ENCODE measurements at places on chromosomes 4 and X.

DNA sequence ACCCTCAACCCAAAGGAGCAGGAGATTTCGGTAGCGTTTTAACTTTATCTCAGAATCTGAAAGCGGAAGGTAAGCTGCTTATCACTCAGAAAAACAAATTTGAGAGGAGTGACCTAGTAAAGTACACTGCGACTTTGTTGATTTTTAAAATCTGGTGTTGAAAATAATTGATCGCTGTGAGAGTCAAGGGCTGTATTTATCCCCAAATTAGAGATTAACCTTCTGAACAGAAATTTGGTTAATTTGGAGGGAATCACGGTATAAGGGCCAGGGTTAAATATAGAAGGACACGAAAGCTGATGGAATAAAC lies 212 bp downstream of the CLCN4 start:
- no peak for DNase-seq

- no peak for DNase-seq
Observed at GRCh38 chr4:88865046-88865445, 167.4 kb upstream of the NAP1L5 start.

DNA sequence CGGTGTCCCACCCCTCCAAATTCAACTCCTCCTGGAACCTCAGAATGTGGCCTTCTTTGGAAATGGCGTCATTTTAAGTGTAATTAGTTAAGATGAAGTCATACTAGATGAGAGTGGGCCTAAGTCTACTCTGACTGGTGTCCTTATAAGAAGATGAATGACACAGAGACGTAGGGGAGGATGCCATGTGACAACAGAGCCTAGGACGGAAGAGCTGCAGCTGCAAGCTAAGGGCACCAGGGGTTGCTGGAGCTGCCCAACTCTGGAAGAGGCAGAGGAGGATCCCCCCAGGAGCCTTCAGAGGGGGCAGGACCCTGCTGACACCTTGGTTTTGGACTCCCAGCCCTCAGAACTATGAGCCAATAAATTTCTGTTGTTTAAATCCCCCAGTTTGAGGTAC lies 115.1 kb downstream of the STK32B start:
- DNase-seq, result no peak

- DNase-seq, result no peak
Observed at GRCh38 chr4:41299486-41299885, 42.8 kb downstream of the UCHL1 start.

- no peak for DNase-seq
Observed at GRCh38 chr4:81504112-81505003, 32.7 kb upstream of the RASGEF1B start.

DNA sequence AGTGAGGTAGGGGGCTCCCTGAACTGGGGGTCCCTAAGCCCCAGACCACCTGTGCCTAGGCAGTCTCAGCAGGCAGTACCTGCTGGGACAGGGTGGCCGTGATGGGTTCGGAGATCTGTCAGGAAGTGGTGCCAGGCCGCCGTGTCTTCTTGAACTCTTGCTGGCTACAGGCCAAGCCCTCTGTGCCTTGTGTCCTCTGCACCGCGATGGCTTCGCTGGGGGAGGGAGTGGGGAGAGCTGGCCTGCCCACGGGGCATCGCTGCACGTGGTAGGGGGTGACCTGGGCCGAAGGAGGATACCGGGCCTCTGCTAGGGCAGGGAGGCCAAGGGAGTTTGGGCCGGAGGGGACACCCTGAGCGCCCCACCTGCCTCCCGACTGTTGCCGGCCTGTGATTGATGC lies 96.7 kb upstream of the NKX1-1 start:
- DNase-seq, result no peak

DNA sequence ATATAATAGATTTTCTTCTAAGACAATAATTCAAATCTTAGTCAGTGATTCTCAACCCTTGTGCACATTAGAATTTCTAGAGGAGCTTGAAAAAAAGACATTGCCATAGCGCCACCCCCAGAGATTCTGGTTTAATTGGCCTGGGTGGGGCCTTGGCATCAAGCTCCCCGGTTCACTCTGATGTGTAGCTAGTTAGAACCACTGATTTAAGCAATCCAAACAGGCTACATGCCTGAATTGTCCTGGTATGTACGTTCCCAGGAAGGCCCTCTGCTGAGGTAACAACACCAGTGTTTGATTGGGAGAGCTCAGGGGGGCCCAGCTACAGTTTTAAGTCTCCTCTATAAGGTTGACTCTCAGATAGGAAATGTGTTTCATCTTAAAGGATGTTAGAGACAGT lies 1.3 kb upstream of the ATP10D start:
- DNase-seq, result no peak

DNA sequence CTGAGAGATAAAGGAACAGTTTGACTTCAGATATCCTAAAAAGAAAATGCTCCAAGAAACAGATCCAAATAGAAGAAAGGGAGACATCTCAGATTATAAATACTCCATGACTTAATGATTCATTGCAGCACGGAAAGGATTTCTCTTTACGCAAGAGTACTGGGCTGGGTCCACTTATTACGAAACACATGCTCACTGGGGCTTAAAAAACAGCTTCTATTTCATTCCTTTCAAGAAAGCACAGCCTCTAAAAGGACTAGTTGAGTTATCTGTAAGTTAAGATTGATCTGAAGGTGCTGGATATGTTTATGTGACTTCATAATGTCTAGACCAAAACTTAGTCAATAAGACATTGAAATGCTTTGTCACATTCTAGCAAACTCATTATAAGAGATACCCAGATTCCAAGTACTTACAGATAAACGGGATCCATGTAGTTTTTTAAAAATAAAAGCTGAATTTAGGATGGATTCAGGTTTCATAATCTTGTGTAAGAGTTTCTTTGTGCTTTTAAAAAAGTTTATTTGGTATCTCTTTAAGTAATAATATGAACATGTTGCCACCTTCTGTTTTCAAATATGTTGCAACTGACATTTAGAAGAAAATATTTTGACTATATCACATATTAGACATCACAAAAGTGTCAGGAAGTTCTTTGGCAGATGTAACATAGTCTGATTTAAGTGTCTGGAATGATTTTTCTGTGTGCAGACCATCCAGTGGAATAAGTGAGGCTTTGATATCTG lies 109.5 kb upstream of the MYOZ2 start:
- no peak for DNase-seq

- no peak for DNase-seq
Observed at GRCh38 chr4:169136796-169137557, 126.9 kb upstream of the CBR4 start.

DNA sequence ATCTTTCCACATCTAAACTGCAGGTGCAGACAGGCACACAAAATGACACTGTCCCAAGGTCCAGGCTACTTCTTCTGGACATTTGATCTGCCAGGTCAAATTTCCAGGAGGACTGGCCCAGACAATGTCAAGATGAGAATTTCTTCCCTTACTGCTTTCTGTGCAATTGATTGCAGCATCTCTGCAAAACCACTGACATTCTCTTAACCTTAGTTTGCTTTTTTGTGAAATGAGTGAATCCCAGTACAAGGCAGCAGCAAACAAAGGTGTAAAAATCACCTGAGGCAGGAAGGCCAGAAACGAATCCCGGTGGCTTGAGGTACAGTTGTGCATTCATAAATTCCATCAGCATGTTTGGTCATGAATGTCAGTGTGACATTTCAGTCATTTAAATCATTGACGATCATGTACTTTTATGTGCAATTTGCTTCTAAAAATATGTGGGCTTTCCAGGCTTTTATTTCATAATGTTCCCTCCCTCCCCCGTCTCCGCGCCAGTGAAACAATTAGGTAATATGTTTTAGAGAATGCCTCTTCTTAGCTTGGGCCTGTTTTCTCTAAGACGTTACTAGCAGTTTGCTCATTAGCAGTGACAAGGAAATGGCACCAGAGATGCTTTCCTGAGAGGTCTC lies 39.1 kb downstream of the NHS start:
- DNase-seq, result no peak

- no peak for DNase-seq
Observed at GRCh38 chr4:38131371-38132091, 171.3 kb downstream of the PTTG2 start.

GRCh38 chrX:134732152-134732551 lies 73.9 kb upstream of the PLAC1 start:
- no peak for DNase-seq

DNA sequence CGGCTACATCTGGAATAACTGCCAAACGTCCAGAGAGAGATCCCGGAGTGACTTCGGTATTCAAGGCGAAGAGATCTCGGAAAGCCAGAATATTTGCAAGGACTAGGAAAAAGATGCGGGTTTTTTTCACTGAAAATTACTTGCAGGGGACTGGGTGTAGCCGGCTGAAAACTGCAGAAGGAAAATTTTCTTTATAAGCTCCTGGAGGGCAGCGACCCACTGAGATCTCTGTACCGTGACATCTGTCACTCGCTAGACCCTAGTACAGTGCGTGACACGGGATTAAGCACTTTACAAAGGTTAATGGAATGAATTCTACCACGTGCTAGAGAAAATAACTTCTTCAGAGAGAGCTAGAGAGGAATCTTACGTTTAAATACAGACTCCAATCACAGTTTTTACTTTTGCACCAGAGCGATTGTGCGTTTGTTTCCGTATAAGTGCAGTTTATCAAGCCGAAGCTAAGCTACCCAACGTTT lies 1.1 kb upstream of the LCORL start:
- DNase-seq, result no peak

- no peak for DNase-seq
Observed at GRCh38 chr4:158459085-158459820, 62.4 kb upstream of the RXFP1 start.

DNA sequence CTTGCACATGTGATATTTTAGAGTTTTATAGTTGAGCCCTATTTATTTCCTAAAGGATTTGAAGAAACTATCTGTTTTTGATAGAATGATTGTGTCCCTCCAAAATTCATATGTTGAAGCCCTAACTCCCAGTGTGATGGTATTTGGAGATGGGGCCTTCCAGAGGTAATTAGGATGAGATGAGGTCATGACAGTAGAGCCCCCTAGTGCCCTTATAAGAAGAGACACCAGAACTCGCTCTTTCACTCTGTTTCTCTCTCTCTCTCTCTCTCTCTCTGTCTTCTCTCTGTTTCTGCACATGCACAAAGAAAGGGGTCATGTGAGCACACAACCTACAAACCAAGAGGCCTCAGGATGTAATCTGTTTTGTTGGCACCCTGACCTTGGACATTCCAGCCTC lies 921.9 kb upstream of the DIAPH2 start:
- DNase-seq, result no peak

- no peak for DNase-seq
Observed at GRCh38 chr4:65918872-65919271, 248.6 kb upstream of the EPHA5 start.

DNA sequence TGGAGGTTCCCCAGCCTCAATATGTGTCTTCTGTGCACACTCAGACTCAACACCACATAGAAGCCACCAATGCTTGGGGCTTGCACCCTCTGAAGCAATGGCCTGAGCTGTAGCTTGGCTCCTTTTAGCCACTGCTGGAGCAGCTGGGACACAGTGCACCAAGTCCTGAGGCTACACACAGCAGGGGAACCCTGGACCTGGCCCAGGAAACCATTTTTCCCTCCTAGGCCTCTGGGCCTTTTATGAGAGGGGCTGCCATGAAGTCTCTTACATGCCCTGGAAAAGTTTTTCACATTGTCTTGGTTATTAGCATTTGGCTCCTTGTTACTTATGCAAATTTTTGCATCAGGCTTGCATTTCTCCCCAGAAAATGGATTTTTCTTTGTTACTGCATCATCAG lies 306.2 kb downstream of the CPXCR1 start:
- no peak for DNase-seq

DNA sequence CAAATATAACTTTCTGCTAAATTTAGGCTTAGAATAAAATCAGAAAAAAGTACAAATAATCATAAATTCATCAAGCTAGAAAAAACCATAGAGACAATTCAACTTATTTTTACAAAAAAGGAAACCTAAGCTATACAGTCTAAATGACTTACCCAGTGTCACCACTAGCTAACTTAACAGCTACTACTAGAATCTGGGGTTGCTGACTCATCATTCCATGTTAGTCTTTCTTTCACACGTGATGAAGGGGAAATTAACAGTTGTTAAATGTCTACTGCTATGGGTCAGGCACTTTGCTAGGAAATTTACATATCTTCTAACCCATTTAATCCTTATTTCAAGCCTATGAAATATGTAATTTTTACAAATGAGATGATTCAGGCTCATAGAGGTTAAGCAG lies 349.3 kb upstream of the GALNT7 start:
- DNase-seq, result no peak

DNA sequence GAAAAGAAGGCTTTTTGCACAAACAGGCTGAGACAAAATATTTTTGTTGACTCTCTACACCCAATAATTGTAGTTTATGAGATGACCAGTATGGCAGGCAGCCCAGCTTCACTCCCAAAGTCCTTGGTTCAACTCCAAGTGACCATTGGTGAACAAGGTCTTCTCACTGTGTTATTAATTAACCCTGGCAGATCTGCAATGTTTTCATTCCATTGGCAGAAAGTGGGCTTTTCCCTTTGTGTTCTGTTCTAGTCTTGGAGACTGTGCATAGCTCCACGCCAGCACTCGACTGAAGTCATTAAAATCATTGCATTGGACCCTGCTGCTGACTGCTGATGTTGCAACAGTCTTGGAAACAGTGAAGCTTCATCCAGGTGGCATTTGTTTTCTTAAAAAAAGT lies 277.3 kb upstream of the HAND2 start:
- no peak for DNase-seq

GRCh38 chrX:46758163-46758955 lies 559 bp downstream of the SLC9A7 start:
- DNase-seq, result no peak

GRCh38 chr4:5134620-5135019 lies 83.3 kb downstream of the STK32B start:
- DNase-seq, result no peak

- DNase-seq, result no peak
Observed at GRCh38 chr4:38162240-38162784, 202.1 kb downstream of the PTTG2 start.

GRCh38 chr4:39446842-39447573 lies 11.7 kb downstream of the RPL9 start:
- DNase-seq, result no peak

- no peak for DNase-seq
Observed at GRCh38 chr4:61468024-61468720, 268.0 kb downstream of the ADGRL3 start.

DNA sequence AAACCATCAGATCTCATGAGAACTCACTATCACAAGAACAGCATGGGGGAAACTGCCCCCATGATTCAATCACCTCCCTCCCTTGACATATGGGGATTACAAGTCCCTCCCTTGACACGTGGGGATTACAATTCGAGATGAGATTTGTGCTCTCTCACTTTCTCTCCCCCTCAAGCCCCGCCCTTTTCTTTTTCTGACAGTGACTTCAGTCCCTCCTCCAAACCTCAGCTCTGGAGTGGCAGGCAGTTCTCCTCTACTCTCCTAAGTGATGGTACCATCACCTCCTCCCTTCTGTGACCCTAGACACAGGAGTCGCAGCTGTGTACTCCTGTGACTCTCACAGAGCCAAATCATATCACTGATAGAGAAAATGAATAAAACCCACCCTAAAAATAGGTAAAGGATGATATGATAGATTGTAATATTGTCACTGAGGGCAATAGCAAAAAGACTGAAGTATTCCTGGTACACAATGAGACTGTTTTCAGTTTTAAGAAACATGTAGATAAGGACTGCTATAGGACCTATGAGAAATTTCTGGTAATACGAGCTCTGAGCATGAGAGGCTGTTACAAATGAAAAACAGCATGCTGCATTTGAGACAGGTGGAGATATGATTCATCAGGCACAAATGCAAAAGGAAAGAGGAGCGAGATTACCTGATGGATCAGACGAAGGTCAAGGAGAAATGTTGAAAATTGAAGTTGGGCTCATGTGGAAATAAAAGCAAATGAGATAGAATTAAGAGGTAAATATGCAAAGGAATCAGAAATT lies 101.2 kb upstream of the CBLL2 start:
- DNase-seq, result no peak

GRCh38 chrX:13770013-13770535 lies 35.5 kb downstream of the OFD1 start:
- DNase-seq, result peak; percentile 11
